ENCODE measurements at places on chromosomes 5 and 9. TPM values are rescaled to one million over a fixed set of nuclear protein-coding genes. Genes with fewer than 3 reads are reported as not detected.

DNA sequence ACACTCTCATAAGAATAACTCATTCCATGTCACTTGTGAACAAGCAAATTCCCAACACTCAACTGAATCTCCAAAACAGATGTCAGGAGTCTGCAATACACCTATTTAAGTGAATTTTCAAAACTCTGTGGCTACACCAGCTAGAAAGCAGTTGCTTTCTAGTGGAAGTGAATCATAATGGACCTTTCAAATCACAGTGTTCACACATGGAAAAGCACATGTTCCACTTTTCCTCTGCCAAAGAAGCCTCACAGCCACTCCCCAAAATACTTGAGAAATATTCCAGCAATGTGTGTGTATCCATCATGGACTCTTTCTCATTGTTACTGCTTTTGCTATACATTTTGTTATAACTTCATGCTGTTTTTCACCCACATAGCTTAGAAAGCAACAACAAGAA lies 17.4 kb downstream of the MARCHF3 start:
- no peak for DNase-seq
- H3K27me3 ChIP-seq: no peaks in the 10 kb centered on the region
- no peak overlapping the region for H3K4me3 ChIP-seq
- peaks cover 3% of the 10 kb centered on the region for H3K36me3 ChIP-seq

DNA sequence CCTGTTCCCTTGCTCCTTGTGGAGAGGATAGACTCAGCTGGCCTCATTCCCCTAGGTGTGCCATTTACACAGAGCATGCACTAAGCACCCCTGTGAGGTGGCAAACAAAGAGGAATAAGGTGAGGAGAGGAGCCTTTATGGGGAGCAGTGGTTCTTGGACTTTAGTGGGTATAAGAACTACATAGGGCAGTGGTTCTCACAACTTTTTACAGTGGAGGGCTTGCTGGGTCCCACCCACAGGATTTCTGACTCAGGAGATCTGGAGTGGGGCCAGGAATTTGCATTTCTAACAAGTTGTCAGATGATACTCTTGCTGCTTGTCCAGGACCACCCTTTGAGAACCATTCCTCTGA lies 42.0 kb downstream of the CSF1R start:
- H3K27ac ChIP-seq: no peak overlapping the region
- peaks cover 14% of the 10 kb centered on the region for H3K36me3 ChIP-seq
- H3K4me3 ChIP-seq: no peak overlapping the region
- no peaks in the 10 kb centered on the region for H3K4me1 ChIP-seq
- no peak for DNase-seq

The CXCL14 gene
- total RNA-seq: not detected

- no peak overlapping the region for H3K27ac ChIP-seq
- DNase-seq: no peak
- H3K4me3 ChIP-seq: no peak overlapping the region
- no peaks in the 10 kb centered on the region for H3K27me3 ChIP-seq
- H3K36me3 ChIP-seq: peaks cover 3% of the 10 kb centered on the region
These were observed 50.4 kb upstream of the CDK5RAP2 start for GRCh38 chr9:120630333-120630732.

- H3K4me3 ChIP-seq: no peak overlapping the region
- no peak overlapping the region for H3K27ac ChIP-seq
- peaks cover 19% of the 10 kb centered on the region for H3K27me3 ChIP-seq
These were observed 24.0 kb upstream of the PTPN3 start for GRCh38 chr9:109522106-109522505.

DNA sequence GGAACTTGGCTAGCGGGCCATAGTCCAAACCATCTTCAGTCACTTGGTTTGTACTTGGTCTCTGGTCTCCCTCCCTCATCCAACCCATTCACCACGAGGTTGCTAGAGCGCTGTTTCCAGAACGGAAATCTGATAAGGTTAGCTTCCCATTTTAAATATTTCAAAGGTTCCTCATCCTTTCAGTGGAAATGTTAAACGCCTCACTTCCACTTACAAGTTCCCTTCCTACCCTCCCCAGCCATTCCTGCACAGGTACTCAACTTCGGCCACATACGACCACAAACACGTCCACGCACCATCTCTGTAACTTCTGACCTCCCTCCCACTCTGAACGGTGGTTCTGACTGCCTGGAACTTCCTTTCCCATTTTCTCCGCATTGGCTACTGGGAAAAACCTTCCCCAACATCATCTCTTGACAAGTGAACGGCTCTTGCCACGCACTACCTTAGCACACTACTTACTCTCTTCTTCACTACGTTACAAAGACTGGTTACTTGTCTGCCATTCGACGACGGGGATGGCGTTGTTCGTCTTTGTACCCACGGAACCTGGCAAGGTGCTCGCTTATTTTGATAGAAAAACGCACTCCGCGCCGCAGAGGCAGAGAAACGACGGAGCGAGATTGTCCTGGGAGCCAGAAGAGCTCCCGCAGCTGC lies 629 bp downstream of the CCNH start:
- H3K4me3 ChIP-seq: peak overlapping the region; percentile 97
- H3K27ac ChIP-seq: peak overlapping the region; percentile 83
- DNase-seq: peak; percentile 12
- peaks cover 8% of the 10 kb centered on the region for H3K36me3 ChIP-seq
- H3K4me1 ChIP-seq: peaks cover 41% of the 10 kb centered on the region
- H3K27me3 ChIP-seq: no peaks in the 10 kb centered on the region

DNA sequence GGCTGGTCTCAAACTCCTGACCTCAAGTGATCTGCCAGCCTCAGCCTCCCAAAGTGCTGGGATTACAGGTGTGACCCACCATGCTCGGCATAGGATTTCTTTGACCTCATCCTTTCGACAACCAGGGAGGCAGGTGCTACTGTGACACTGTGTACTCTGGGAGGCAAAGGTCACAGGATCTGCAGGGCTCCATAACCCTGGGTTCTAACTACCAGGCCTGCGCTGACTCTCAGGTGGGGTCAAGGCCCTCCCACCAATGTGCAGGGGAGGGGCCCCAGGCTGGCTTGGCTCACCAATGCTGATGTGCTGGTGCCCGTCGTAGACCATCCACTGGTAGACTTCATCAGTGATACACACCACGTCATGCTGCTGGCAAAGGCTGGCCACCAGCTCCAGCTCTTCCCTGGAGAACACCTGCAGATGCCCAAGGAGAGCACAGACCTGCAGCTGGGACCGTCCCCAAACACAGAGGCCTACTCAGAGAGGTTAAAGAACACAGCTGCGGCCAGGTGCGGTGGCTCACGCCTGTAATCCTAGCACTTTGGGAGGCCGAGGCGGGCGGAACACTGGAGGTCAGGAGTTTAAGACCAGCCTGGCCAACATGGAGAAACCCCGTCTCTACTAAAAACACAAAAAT lies 7.0 kb upstream of the SPOUT1 start:
- DNase-seq: no peak
- H3K27ac ChIP-seq: no peak overlapping the region
- no peaks in the 10 kb centered on the region for H3K4me1 ChIP-seq
- peaks cover 4% of the 10 kb centered on the region for H3K36me3 ChIP-seq
- H3K4me3 ChIP-seq: no peak overlapping the region

The ASS1 gene
- 58.0 TPM for total RNA-seq

- DNase-seq: peak; percentile 48
- no peaks in the 10 kb centered on the region for H3K4me1 ChIP-seq
- no peaks in the 10 kb centered on the region for H3K27me3 ChIP-seq
- no peak overlapping the region for H3K4me3 ChIP-seq
These were observed 232.1 kb downstream of the SH3GL2 start for GRCh38 chr9:17810728-17811571.

The RNF183 gene
- 0.34 TPM for total RNA-seq

GRCh38 chr5:135641734-135642487 lies 63.1 kb upstream of the CXCL14 start:
- no peak overlapping the region for H3K4me3 ChIP-seq
- H3K27ac ChIP-seq: no peak overlapping the region
- peaks cover 14% of the 10 kb centered on the region for H3K27me3 ChIP-seq
- no peaks in the 10 kb centered on the region for H3K4me1 ChIP-seq
- no peaks in the 10 kb centered on the region for H3K36me3 ChIP-seq

DNA sequence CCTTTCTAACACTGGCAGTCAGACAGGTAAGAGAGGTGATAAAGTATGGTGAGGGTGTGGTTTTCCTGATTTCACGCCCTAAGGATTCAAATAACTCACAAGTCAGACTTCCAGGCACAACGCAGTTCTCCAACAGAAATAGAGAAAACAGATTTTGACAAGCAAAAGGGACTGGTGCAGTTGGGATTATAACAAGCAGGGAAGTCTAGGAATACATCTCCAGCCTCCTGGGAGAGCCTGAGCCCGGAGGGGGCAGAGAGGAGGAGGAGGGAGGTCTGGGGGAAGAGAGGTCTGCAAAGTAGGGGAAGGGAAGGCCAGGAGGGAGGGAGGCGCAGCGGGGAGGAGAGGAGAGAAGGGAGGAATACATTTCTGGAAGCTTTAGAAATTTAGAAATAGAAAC lies 1.6 kb downstream of the CMBL start:
- H3K27me3 ChIP-seq: peaks cover 34% of the 10 kb centered on the region
- peaks cover 18% of the 10 kb centered on the region for H3K4me1 ChIP-seq
- H3K36me3 ChIP-seq: peaks cover 2% of the 10 kb centered on the region
- DNase-seq: no peak
- H3K27ac ChIP-seq: no peak overlapping the region
